Keratinocyte (primary cell): ENCODE measurements at places on chromosomes 1 and 21.

- DNase-seq = no peak
Observed at GRCh38 chr1:81111818-81112217, 688.9 kb upstream of the ADGRL2 start.

GRCh38 chr1:222239130-222239529 lies 308.8 kb downstream of the HHIPL2 start:
- DNase-seq = no peak

GRCh38 chr1:67830928-67831830 lies 2.1 kb downstream of the GNG12 start:
- no peak for DNase-seq

- no peak for DNase-seq
Observed at GRCh38 chr1:47710329-47711071, 272.7 kb downstream of the FOXD2 start.
